Urinary bladder (tissue), 4 donors: ENCODE measurements at places on chromosomes 2 and 18. TPM values are rescaled to one million over a fixed set of nuclear protein-coding genes. Genes with fewer than 3 reads are reported as not detected.

The NFU1 gene
- polyA plus RNA-seq = 55.8 TPM

The SLC5A7 gene
- polyA plus RNA-seq = 0.95 TPM

The SP140 gene
- 1.0 TPM for polyA plus RNA-seq

The DLX1 gene
- polyA plus RNA-seq = 0.41 TPM

The RAB31 gene
- 77.2 TPM for polyA plus RNA-seq

The DES gene
- polyA plus RNA-seq = 8,236 TPM

The RUFY4 gene
- 0.09 TPM for polyA plus RNA-seq

The ZNF396 gene
- 1.3 TPM for polyA plus RNA-seq

The CENPO gene
- polyA plus RNA-seq = 2.4 TPM

The MOCOS gene
- polyA plus RNA-seq = 2.1 TPM

The TCF23 gene
- polyA plus RNA-seq = 0.08 TPM

The R3HDM1 gene
- polyA plus RNA-seq = 13.5 TPM

The ZC3H6 gene
- 3.3 TPM for polyA plus RNA-seq

The PRSS56 gene
- polyA plus RNA-seq = not detected

The CD226 gene
- polyA plus RNA-seq = 0.89 TPM

The D2HGDH gene
- polyA plus RNA-seq = 25.9 TPM

The NEU4 gene
- polyA plus RNA-seq = 0.29 TPM

The GALR1 gene
- 0.25 TPM for polyA plus RNA-seq

The MEP1B gene
- polyA plus RNA-seq = not detected

The SCN9A gene
- polyA plus RNA-seq = 0.67 TPM

The UGT1A6 gene
- polyA plus RNA-seq = 19.9 TPM
